Foreskin keratinocyte (primary cell): ENCODE measurements at places on chromosomes 2 and 18. TPM values are rescaled to one million over a fixed set of nuclear protein-coding genes. Genes with fewer than 3 reads are reported as not detected.

ANKRD39 gene
- total RNA-seq: 10.5 and 10.6 TPM in 2 replicates

LOXHD1 gene
- total RNA-seq: not detected in 2 replicates

PDE11A gene
- 0.11 and 0.20 TPM in 2 replicates for total RNA-seq

ASIC4 gene
- total RNA-seq: not detected in 2 replicates

BCL2L11 gene
- 2.7 and 2.9 TPM in 2 replicates for total RNA-seq

LRATD1 gene
- 8.0 and 9.5 TPM in 2 replicates for total RNA-seq

SPDYA gene
- 0.35 and 0.41 TPM in 2 replicates for total RNA-seq

HAAO gene
- total RNA-seq: 0.48 and 0.56 TPM in 2 replicates

GAREM2 gene
- 0.21 and 0.27 TPM in 2 replicates for total RNA-seq

PAIP2B gene
- 0.75 and 0.99 TPM in 2 replicates for total RNA-seq

GNLY gene
- not detected in 2 replicates for total RNA-seq

EFHD1 gene
- not detected in 2 replicates for total RNA-seq

UXS1 gene
- total RNA-seq: 30.0 and 31.6 TPM in 2 replicates

TMEM200C gene
- 0.14 TPM in 1 of 2 replicates, not detected in the other for total RNA-seq

SERPINB2 gene
- 129 and 205 TPM in 2 replicates for total RNA-seq

SPP2 gene
- not detected in 2 replicates for total RNA-seq

CTLA4 gene
- not detected in 2 replicates for total RNA-seq

FBLN7 gene
- total RNA-seq: 0.04 and 0.07 TPM in 2 replicates

ANKRD29 gene
- 5.6 and 7.7 TPM in 2 replicates for total RNA-seq

UGT1A7 gene
- total RNA-seq: 0.20 and 0.21 TPM in 2 replicates

LYPD6B gene
- 5.2 and 7.7 TPM in 2 replicates for total RNA-seq

PROC gene
- 0.32 and 0.82 TPM in 2 replicates for total RNA-seq

KCNG2 gene
- total RNA-seq: not detected in 2 replicates

MARCHF4 gene
- total RNA-seq: 13.2 and 16.7 TPM in 2 replicates

TNFRSF11A gene
- 0.63 and 1.1 TPM in 2 replicates for total RNA-seq

PLGLB1 gene
- total RNA-seq: 0.28 and 0.54 TPM in 2 replicates

PKDCC gene
- not detected in 2 replicates for total RNA-seq

LYPD1 gene
- total RNA-seq: not detected in 2 replicates

CTNNA2 gene
- not detected in 2 replicates for total RNA-seq

REG3G gene
- not detected in 2 replicates for total RNA-seq
